ENCODE measurements at places on chromosomes 6 and 20.

- DNase-seq = no peak
These were observed 18.6 kb upstream of the FAM135A start for GRCh38 chr6:70394518-70395300.

GRCh38 chr6:158816803-158817727 is 2.1 kb downstream of the EZR start:
- no peak for DNase-seq

DNA sequence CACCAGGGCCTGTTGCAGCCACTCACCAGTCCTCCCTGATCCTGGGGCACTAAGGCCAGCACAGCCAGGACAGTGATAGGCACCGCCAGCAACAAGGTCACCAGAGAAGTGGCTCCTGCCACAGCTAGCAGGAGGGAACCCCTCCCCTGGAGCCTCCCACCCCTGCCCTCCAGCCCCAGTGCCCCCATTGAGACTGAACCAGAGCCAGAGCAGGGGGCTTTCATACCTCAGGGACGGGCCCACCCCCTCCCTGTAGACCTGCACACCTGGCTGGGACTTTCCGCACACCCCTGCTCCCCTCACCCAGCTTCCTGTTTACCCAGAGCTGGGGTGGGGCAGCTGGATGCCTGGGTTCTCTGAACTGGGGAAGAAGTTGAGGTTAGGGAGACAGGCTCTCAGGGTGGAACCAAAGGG is at the start of gene LTB:
Gene LTB (minus strand): TSS at position 195 of the 414 bp plus-strand sequence. CDS start 7 bp downstream, at position 188.
- DNase-seq = no peak

DNA sequence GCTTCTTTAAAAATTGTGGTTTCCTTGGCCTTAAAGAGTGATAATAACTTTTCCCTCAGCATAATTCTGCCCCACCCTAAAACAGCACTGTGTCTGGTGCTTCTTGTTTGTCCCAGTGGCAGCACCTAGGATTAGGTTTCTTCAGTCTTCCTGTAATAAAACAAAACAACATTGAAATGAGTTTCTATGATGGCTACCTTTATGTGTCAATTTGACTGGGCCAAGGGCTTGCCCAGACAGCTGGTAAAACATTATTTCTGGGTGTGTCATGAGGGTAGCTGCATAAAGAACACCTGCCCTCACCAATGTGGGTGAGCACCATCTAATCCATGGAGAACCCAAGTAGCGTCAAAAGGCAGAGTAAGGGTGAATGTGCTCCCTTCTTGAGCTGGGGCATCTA is 117.8 kb downstream of the QRSL1 start:
- no peak for DNase-seq

DNA sequence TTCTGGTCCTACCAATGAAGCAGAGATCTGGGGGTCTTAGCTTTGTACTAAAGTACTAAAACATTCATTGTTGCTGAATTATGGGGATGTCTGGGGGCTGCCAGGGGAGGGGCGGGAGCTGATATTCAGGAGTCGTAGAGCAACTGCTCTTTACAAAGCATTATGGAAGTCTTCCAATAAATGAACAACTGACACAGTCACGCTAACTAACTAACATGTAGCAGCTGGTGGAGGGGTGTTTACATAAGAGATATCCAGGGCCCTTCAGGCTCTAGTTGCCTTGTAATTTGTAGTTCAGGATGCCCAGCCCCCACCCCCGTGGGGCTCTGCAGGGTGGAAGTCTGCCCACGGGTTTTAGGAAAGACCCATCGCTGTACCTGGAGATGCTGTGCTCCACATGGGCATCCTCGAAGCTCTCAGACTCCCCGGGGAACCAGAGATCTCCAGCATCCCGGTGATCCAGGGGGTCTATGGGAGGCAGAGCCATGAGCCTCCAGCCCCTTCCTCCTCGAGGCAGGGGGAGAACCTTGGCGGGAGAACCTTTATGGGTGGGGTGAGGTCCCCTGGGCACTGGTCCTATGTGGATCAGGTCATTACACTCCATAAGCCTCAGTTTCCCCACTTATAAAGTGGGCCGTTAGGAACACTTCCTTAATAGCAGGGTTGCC is 3.4 kb downstream of the TREM2 start:
- DNase-seq = no peak
